Esophagus muscularis mucosa (tissue), 4 donors: ENCODE measurements at places on chromosomes 1 and 21. TPM values are rescaled to one million over a fixed set of nuclear protein-coding genes. Genes with fewer than 3 reads are reported as not detected.
A peak's percentile ranks its signal among the peaks of the same experiment; 100 is the strongest.

DNA sequence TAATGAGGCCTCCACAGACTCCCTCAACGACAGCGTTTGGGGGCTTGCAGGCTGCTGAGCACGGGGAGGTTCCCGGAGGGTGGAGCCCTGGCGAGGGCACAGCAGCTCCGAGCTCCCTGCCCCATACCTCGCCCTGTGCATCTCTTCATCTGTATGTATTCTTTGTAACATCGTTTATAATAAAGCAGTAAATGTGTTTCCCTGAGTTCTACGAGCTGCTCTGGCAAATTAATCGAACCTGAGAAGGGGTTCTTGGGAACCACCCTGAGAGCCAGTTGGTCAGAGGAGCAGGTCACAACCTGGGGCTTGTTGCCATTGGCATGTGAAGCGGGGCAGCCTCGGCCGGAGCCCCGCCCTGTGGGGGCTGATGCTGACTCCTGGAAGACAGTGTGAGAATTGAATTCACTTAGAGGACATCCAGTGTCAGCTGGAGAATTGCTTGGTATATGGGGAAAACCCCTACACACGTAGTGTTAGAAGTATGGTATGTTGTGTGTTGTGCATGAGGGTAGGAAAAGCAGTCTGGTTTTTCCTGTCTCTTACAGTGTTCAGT, 11.5 kb downstream of the SLC37A1 start:
- no peak for DNase-seq

- DNase-seq, result no peak
Observed at GRCh38 chr1:235049217-235049616, 79.4 kb downstream of the TOMM20 start.

- no peak for DNase-seq
Observed at GRCh38 chr1:204340081-204340889, 19.4 kb downstream of the PLEKHA6 start.

DNA sequence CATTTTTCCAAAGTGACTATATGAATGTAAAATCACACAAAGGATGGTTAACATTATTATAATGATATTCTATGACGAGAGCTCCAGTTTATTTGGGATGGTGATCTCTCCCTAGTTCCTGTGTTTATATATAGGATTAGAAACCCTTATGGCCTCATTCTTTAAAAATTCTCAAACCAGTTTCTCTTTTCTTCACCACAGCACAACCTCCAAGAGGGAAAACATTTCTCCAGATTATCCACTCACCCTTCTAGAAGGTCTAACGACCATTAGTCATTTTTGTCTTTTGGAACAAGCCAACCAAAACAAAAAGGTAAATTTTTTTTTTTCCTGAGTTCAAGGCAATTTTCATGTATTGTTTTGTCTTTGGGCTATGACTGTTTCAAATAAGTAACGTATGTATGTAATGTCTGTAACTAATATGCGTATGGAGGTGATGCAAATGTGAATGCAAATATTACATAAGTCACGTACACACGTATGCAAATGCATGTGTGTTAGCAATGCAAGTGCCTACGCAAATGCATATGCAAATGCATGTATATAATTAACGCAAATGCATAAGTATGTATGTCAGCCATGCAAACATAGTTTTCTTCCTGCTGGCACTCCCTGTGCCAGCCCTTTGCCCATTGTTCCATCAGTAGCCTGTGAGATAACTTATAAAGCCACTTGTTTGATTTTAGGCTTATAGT, 72.5 kb upstream of the MORC3 start:
- DNase-seq, result no peak

Gene SH3BGRL3
- total RNA-seq, result 62.2 TPM

- no peak for DNase-seq
Observed at GRCh38 chr1:205928317-205928716, 14.9 kb downstream of the SLC26A9 start.

Gene TNN
- under 0.01 TPM for total RNA-seq

DNA sequence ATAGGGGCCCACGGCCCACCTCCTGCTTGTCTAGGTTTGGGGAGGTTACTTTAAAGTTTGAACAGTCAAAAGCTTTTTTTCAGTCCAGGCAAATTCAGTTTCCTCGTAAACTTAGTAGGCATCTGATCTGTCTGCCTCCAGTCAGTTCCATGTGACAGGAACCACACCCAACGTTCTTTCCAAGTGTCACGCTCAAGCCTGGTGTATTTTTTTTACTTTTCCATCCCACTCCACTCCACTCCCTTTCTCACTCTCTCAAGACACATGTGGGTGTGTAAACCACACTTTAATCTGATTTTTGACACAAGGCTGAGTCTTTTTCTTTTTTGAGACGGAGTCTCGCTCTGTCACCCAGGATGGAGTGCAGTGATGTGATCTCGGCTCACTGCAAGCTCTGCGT, 60.3 kb upstream of the GPR153 start:
- DNase-seq, result no peak

GRCh38 chr1:42214447-42214871, 49.9 kb upstream of the GUCA2A start:
- DNase-seq, result no peak

Gene FCGR3B
- total RNA-seq, result not detected

Gene TRIM17
- total RNA-seq, result not detected

GRCh38 chr1:181033799-181034451, at the start of gene MR1:
TSS of gene MR1 (plus strand) at chr1:181033983. CDS start at chr1:181034008, 25 bp downstream.
- peak; percentile 92 for DNase-seq

- DNase-seq, result no peak
Observed at GRCh38 chr1:44531785-44532566, 126.9 kb downstream of the RNF220 start.

Gene RIPPLY3
- not detected for total RNA-seq

DNA sequence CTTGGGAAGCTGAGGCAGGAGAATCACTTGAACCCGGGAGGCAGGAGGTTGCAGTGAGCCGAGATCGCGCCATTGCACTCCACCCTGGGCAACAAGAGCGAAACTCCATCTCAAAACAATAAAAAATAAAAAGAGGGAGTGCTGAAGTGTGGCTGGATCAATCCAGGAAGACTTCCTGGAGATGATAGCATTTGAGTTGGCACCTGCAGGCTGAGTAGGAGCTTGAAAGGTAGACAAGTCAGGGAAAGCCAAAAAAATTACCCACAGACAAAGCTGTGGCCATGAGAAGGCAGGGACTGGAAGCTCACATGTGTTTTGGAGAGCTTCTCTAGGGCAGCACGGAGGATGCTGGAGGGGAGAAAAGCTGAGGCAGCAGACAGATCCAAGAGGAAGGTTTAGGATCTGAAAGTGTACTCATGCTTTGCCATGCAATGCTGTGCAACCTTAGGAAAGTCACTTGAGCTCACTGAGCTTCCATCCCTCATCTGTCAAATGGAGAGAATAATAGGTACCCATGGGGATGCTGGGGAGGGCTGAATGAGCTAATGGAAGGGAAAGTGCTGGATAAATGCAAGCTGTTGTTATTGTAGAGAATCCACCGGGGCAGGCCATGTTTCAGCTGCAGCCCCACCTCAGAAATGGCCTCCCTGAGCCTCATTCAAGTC, 26.0 kb upstream of the SYNC start:
- DNase-seq, result no peak

Gene C1orf87
- not detected for total RNA-seq

DNA sequence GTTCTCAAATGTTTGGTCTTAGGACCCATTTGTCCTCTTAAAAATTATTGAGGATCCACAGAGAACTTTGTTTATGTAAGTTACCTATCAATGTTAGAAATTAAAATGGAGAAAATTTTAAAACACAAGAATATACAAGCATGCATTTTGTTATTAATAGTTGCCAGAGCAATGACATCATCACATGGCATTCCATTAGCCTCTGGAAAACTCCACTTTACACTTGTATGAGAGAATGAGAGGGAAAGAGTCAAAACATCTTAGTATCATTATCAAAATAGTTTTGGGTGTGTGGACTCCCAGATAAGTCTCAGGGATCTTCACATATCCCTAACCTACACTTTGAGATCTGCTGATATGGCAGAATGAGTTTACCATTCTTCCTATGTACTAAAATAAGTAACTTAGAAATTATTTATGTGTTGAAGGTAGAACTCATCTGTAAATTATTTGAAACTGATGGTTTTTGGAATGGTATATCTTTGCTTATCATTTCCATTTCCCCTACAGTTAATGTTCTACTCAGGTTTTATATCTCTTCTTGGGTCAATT, 48.8 kb downstream of the RNF220 start:
- no peak for DNase-seq
